ENCODE measurements at places on chromosomes 3 and 15.

DNA sequence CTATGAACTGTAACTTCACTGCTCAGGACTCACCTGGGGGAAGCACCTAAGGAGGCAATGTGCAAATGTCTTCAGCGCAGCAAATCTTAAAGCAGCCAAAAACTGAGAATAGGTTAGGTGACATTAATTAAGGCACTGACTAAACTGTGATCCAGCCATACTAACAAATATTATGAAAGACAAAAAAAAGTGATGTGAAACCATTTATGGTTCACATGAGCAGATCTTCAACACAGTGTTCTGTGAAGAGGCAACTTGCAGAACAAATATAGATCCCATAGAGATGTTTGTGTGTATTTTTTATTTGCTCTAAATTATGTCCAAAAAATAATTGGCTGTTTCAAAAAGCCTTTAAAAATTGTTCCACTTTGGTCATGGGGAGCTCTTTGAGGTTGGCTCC lies 24.1 kb upstream of the MITF start:
- no peak for DNase-seq

DNA sequence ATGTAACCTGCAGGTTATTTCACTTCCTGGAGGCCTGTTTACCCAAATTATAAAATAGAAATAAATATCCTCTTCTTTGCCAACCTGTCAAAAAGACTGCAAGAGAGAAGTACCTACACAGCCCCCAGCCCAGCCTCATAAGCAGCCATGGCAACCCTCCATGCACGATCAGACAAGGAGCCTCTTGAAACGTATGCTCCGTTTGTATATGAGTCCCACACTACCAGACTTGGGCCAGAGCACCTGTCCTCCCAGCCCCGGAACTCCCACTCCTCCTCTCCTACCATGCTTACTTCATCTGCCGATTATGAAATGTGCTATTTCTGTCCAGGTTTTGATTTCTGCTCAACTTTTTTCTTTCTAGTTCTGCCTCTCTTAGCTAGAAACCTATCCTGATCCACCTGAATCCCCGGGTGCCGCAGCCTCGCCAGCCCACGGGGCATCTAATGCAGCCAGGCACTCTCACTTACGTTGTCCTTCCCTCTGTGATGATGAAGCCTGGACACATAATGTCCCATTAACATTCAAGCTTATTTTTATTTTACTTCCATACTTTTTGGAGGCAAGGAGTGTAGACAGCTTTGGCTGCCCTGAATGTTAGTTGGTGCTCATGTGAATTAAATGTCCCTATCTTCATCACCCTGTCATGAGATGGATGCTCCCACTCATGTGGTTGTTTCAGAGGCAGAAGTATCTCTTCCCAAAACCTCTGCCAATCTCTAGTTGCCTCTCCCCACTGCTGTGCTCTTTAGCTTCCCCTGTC lies 73.8 kb downstream of the MB21D2 start:
- no peak for DNase-seq

DNA sequence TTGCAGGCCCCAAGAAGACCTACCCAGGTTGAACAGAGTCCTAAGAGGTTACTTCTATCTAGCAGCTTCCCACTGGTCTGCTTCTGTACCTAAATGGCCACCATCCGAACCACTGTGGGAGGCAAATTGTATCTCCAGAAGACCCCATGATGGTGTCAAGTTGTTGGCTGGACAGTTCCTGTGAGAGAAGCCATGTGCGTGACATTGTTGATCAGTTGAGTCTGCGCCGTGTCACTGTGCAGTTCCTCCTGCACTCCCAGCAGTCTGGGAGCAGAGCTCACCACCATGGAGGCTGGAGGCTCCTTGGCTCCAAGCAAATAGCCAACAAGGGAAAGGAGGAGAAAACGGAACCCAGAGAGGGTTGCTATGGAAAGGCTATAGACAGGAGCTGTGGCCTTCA lies 7.5 kb upstream of the CYP1A1 start:
- DNase-seq, result no peak

DNA sequence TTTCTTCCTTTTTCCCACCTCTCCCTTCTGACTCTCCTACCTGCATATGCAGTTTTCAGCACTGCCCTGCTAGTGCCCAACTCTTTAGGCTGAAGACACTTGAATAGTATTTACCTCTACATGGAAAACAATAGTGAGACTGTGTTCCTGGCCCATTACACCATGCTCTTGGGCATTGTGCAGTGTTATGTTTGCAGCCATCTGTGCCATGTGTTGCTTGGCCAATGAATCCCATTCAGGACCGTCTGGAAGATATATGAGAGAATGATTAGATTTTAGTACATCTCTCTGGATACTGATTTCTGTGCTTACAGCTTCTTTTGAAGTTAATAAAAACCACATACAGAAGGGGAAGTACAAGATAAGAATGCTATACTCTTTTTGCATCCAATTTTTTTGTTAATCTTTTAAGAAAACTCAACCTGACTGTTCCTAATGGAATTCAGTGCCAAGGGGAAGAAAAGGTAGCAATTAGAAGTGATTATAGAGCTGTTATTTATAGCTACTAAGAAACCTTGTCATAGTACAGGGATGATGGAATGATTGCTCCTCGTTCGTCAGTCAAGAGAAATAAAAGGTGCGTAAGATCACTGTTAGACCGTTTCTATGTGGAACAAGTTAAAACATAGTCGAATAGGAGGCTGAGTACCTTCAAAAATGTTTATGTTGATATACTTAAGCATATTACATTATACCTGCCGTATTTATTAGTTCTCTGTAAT lies 58.9 kb downstream of the TMEM41A start:
- DNase-seq, result no peak

DNA sequence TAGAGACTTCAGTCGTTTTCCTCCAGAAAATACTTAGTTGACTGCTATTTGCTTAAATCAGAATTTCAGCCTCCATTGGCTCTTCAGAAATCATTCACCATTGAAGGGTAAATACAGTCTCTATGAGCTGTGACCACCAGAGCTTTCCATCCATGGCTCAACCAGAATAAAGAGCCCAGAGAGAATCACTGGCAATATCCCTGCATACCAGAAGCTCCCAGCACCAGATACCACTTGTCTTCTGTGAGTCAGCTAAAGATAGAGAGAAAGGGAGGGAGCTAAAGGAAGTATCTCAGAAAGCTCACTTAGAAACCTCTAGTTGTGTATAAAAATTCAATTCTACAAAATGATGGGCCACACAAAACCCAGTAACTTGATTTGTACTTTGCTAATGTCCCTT lies 115.2 kb upstream of the TMCO5A start:
- peak; percentile 33 for DNase-seq

DNA sequence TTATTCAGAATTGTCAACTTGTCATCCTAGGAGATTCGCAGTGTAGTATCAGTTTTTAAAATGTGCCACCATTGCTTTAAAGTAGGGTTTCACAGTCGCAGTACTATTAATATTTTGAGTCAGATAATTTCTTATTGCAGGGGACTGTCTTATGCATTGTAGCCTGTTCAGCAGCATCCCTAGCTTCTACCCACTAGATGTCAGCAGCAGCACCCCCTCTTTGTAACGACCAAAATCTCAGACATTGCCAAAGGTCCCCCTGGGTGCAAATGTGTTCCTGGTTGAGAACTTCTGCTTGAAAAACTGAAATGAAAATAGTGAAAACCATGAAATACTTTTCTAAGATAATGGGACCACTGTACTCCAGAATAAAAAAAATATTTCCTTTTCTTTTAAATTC lies 474.8 kb downstream of the CNTN3 start:
- no peak for DNase-seq

- DNase-seq, result no peak
Measured at GRCh38 chr3:80537680-80538079, 769.9 kb upstream of the ROBO1 start.

GRCh38 chr15:62403164-62403809 lies 238.2 kb upstream of the C2CD4B start:
- peak; percentile 85 for DNase-seq

- DNase-seq, result peak; percentile 73
Measured at GRCh38 chr3:105907777-105908176, 39.0 kb upstream of the CBLB start.

DNA sequence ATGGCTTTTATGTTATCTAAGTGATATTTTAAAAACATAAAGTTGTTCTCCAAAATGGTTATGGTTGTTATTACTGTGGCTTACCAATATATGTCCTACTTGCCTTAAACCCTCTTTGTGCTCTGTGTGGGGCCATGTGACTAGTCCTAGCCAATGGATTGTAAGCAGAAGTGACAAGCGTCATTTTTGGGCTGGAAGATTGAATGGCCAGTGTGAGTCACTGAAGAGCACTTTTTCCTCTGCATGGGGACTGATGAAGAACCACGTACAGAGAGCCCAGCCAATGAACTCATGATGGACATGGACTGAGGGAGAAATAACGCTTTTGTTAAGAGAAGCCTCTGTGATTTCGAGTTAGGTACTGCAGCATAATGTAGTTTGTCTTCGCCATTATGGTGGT lies 332.7 kb downstream of the EDEM1 start:
- no peak for DNase-seq

DNA sequence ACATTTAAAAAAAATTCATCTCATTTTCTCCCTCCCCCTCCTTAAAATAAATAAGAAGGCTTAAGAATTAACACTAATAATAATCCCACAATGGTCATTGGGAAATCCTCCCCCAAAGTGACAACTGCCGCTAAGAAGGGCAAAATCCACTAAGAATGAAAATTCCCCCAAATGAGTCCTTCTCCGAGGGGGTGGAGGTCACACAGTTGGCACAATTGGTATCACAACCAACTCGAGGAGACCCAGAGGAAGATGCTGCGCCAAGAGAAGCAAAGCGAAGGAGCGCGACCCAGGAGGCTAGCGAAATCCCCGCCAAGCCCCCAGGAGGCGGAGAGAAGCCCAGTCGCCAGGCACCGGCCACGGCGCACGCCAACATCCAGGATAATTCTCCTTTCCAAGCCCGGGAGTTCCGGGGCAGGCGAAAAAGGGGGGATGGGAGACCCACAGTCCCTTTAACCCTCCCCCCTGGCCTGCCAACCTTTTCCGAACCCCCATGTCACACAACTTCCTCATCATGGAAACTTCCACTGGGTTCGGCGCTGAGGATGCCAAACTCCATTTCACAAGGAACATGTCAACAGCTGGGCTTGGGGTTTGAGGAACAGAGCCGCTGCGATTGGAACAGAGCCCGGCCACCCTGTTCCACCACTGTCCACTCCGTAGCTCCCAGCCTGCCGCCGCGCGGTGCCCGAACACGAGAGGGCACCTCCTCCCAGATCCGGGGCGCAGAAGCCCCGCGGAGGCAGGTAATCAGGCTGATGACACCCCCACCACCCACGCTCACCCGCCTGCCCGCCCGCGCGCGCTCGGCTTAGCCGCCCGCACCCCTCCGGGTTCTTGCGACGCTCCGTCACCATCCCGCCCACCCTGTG lies 668 bp downstream of the THRB start:
- DNase-seq, result peak; percentile 33

DNA sequence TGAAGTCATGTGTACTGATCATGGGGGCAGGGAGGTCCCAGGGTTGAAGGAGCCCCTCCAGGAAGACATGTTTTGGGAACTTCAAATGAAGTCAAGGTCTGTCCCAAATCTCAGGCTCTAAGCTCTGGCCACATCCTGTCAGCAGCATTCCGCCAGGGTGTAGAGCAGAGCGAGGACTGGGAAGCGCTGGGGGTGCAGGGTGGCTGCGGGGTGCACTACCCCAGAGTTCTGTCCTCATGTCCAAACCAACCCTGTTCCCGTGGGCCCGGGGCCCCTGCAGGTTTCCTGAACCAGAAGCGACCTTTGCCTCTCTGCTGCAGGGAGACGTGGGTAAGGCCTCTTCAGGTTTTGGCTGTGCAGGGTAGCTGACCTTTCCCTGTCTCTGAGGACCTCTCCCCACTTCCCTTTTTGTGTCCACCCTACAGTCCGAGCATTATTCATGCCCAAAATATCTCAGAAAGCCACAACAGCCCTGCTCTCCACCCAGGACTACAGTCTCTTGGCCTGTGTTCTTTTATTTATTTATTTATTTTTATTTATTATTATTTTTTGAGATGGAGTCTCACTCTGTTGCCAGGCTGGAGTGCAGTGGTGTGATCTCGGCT lies 26.6 kb upstream of the FLNB start:
- DNase-seq, result peak; percentile 25

DNA sequence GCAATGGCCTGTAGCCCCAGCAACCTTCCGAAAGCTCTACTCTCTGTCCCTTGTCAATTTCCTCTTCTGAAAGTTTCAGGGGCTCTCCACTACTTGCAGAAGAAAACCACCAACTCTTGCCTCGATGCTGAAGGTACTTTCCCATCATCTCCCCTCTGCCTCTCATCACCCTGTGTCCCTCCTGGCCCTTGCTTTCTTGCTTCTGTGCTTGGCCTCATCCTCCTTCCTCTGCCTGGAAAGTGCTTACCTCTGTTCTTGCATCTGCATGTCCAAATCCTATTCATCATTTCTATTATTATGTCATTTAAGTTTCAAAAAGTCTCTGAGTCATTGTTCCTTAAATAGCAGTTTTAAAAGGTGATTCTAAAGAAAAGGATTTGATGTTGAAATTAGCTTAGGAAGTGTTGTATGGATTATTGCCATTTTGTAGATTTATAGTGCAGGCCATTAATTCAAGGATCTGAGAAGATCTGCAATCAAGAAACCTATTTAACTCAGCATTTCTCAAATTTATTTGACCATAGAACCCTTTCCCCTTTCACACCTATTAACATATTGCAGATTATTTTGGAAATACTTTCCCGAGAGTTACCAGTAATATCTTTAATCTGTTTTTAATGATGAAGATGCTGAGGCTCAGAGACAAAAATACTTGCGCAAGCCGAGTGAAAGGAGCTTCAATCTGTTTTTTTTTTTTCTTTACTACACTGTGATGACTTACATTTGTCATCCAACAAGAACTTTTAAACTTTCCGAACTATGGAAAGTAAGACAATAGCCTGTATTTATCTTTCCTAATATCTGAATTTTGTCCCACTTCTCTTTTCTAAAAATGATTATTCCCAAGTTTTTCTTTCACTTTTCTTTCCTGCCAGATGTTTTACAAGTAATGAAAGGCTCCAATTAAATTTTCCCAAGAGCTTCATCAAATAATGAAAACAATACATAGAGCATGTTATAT lies 22.3 kb upstream of the CFAP161 start:
- peak; percentile 27 for DNase-seq

GRCh38 chr3:161291191-161291901 lies 70.2 kb downstream of the NMD3 start:
- no peak for DNase-seq

DNA sequence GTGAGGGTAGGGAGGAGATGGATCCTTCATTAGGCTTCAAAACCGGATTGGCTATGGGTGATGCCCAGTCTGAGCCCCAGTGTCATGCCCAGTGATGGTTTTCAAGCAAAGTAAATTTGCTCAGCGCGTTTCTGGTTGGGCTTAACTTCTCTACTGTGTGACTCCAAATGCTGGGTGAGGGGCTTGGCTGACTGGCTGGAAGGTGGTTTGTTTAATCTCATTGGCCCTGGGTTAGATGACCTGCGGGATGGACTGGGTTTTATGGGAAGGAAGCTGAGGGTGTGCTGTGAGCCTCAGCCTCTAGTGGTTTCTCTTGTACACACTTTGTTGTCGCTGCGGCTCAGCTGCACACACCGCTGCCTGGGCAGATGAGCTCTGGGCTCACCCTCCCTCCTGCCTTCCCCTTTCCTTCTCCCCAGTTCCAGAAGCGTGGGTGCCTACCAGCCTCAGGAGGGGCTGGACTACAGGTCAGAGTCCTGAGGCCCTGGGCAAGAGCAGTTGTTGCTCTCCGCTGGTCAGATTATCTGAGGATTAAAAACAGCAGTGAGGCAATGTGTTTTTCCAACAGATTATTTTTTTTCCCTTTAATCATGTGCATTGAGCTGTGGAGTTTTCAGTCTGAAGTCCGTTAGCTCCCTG lies 18.6 kb downstream of the PDIA5 start:
- no peak for DNase-seq

Data from cardiac fibroblast (primary cell).